NCI-H2227 treated with DMSO at 0.1 percent for 48 hours (cell line): ENCODE measurements at places on chromosomes 4 and X.

DNA sequence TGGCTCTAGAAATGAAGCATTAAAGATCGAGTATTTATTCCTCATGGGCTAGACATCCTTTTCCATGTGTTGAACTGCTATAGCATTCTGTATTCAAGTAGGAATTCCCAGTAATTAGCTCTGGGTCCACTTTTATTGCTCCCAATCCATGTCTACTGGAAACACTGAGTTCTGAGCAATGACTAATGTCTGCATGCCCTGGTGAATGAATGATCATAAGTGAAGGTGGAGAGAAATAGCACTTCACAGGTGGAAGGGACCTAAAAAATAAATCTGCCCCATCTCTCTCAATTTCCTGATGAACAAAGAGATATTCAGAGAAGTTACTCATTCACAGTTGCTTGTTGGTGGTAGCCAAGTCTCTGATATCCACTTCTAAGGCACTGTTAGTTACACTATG is 34.6 kb upstream of the CXCL8 start:
- DNase-seq: no peak

DNA sequence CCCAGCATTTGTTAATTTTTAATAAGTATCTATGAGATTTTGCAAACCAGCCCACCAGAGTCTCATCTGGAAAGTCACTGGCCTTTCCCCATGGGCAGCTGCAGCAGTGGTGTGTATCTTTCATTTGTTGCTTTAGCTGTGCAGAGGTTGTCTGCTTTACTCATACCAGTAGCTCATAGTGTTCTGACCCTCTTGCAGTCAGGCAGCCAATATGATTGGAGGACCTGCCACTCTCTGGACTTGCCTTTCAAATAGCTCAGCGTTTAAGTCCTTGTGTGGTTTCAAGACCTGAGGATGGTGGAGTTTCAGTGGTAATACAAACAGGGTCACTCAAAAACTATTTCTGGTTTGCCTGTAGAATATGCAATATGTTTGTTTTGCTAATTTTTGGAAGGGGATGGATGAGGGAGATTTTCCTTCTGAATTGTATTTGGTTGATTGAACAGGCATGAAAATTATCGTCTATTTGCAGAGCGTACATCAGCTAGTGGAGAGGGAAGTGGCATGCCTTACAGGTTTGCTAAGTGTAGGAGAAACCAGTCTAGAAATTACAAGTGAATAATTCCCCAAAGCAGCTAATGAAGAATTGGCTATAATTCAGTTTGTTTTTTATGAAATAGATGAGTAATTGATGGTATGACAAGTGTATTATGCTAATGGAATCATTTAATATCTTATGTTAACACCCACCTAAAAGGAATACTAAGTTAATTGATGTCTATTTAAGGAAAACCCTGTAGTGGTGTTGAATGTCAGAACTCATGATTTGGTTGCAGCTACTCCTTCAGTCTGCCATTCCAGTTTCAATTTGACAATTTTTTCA is 8.9 kb downstream of the POLA1 start:
- DNase-seq: no peak

DNA sequence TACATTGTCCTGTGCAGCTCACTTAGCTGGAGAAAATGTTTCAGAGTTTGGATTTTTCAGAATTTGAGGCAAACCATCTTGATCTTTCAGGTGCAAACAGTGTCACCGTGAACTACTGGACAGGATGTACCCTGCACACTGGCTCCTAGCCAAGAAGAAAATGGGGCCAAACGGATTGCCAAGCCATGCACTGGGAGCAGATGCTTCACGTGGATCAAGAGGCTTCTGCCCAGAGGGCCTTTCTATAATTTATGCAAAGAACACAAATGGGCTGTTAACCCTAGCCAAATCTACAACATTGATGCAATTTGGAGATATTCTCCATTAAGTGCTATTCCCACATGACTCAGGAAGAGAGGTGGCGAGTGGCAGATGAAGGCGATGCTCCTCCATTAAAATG is 46.9 kb upstream of the ATP8A1 start:
- no peak for DNase-seq

DNA sequence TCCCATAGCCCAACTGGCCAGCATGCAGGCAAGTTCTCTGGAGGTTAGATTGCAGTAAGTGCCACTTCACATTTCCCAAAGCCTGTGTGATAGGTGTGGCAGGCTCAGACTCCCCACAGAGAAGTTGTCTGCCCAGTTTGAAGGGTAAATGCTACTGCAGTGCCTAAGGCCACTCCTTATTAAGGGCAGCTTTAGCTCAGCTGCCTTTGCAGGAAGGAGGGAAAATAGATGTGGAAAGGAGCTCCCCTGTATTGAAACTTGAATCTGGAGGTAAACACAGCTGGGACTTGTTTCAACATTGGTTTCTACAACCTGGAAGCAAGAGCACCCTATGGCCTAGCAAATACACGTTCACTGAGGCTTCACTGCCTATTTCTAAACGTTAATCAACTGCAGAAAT is 22.4 kb downstream of the NEXMIF start:
- no peak for DNase-seq

DNA sequence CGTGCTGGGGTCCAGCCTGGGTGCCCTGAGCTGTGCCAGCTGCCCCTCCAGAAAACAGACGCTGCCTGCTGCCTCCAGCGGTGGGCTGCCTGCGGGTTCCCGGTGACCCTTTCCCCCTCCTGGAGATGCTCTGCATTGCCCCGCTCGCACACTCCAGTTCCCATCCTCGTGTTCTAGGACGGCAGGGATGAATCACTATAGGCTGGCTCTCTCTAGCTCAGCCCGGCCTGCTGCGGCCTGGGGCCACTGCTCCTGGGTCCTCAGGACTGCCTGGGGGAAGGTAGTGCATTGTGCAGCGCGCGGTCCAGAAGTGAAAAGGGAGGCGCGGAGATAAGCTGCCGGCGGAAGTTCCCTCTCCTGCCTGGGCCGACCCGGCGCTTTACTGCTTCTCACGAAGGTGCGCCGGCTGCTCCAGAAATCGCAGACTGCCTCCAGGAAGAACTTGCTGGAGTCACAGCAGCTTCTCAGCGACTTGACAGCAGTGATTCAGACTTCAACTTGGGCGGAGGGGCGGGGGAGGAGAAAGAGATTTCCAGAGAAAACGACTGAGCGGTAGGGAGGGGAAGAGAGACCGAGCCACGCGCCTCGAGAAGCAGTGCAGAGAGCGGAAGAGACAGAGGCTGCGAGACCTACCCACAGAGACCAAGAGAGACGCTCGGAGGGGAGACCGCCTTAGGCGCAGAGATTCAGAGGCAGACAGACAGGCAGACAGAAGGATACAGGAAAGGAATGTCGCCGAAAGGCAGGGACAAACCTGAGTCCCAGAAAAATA is 6.7 kb upstream of the MSX1 start:
- DNase-seq: no peak

GRCh38 chrX:130174045-130174704 is 2.4 kb downstream of the RAB33A start:
- DNase-seq: no peak

GRCh38 chr4:153297116-153297515 is 47.4 kb upstream of the MND1 start:
- DNase-seq: no peak

GRCh38 chr4:107600436-107600835 is 119.6 kb downstream of the PAPSS1 start:
- no peak for DNase-seq

DNA sequence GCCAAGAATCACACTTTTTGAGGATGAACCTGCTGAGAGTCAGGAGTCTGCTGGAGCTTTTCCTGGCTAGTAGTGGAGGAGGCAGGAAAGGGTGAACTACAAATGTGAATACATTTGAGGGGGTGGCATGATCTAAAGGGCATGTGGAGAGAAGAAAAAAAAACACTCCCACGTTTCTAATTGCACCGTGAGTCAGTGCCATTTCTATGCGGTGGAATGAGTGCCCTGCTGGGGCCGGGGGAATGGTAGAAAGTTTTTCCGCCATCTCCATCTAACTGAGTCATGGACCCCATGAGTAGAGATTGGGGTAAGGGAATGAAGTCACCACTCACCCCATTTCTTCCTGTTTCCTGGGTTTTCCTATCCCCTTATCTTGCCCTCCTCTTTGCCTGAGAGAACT is 19.8 kb downstream of the BEX3 start:
- no peak for DNase-seq

DNA sequence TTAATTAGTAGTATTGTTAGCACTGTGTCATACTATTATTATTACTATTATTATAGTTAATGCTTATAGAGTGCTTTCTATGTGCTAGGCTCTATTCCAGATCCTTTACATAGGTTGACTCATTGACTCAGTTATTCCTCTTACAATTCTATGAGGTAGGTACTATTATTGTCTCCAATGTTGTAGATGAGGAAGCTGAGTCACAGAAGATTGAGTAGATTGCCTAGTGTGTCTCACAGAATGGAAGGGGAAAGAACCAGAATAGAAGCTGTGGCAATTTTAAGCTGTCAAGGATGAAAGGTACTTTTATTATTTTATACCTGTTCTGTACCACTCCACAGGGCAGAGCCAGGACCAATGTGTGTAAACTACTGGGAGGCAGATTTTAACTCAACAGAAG is 1.9 kb upstream of the TCEAL1 start:
- no peak for DNase-seq

DNA sequence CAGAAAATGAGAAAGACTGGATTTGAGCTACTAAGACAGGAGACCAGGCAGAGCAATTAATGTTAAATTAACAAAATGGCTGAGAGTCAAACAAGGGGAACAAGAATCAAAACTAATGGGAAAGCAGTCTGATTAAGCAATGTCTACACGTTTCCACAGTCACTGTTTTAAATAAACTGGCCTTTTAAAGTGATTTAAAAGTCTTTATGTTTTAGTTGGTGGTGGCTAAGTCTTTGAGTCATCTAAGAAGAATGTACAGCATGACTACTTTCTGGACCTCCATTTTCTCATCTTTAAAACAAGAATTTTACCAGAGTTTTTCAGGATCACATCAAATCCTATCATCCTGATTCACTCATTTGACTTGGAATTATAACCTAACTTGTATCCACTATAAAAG is 233.8 kb downstream of the ENOX2 start:
- DNase-seq: no peak

DNA sequence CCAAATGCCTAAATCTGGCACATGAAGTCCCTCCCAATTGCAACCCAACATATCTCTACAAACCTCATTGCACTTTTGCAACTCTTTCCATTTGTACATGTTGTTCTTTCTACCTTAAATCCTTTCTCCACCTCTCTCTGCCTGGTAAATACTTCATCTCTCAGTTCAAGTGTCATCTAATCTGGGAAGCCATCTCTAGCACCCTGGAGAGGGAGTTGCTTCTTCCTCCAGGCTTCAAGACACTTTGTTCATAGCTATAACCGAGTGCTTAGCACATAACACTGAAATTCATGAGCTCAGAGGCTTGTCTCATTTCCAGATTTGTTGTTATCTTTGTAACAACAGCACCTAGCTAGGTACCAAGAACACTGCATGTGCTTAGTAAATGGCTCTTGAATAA is 114.8 kb upstream of the NAP1L5 start:
- no peak for DNase-seq

GRCh38 chrX:118156953-118157608 is 40.5 kb upstream of the KLHL13 start:
- DNase-seq: no peak

DNA sequence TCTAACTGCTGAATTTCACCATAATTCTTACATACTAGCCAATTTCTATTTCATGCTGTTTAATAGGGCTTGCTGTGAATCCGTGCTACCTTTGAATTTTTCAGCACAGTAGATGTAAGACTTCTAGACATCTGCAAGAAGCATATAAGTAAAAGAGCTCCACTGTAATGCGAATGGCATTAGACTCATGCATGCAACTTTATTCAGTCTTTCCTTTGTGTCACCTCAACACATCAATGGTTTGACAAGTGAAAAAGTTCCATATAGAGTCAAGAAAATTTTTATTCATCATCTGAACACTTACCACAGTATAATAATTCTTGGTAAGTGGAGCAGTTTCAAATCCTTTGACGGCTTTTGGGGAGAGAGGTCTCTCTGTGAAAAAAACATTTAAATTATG is 48.9 kb downstream of the ARHGEF6 start:
- no peak for DNase-seq

- DNase-seq: no peak
These were observed 68.0 kb upstream of the MSX1 start for GRCh38 chr4:4791299-4792111.

DNA sequence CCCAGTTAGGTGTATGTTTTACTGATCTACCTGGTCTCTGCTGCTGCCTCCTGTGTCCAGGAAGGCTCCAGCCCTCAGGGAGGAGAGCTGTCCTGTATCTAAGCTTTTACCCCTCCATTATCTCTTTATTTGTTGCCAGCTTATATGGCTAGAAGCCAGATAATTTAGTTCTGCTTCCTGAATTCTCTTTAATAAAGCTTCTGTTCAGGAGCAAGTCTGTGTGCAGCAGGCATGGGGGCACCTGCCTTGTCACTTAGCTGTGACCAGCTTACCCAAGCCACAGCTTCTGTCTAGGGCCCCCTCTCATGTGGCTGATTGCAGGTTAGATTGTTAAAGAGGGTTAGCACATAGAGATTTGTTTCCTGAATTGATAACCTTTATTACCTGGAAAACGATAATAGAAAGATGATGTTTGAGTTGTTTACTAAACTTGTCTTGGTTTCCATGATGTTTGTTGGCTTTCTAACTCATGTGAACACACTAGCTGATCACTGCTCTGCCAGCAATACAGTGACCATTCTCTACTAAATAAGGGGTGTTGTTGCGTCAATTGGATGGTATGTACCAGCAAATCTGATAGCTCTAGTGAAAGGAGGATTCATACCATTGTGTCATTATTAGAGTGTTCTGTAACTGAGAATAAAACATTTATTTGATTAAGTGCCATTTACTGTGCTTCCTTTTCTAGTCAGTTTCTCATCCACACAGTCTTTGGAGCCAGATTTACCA is 189.8 kb upstream of the ANK2 start:
- DNase-seq: no peak

GRCh38 chr4:48147621-48148020 is 13.6 kb upstream of the TXK start:
- DNase-seq: no peak

DNA sequence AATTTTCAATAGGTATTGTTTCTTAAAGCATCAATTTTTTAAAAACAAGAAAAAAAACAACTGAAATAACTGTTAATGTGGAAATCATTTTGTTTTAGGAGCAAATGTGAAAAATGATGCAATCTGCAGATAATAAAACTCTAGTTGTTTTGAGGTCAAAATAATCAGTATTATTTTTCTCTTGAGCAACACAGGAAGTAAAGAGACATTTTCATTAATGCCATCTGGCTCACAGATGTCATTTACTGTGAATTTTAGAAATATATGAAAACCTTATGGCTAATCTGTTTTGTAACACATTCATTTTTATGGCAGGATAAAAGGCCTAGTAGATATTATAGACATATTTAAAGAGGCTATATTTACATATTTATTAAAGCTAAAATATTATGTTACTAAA is 141.6 kb downstream of the PCDH18 start:
- no peak for DNase-seq
